ENCODE measurements at places on chromosomes 7 and 10.

- DNase-seq = no peak
Measured at GRCh38 chr10:85008488-85009184, 680.2 kb downstream of the CCSER2 start.

- DNase-seq = no peak
Measured at GRCh38 chr10:87864496-87865059, 1.2 kb downstream of the PTEN start.

DNA sequence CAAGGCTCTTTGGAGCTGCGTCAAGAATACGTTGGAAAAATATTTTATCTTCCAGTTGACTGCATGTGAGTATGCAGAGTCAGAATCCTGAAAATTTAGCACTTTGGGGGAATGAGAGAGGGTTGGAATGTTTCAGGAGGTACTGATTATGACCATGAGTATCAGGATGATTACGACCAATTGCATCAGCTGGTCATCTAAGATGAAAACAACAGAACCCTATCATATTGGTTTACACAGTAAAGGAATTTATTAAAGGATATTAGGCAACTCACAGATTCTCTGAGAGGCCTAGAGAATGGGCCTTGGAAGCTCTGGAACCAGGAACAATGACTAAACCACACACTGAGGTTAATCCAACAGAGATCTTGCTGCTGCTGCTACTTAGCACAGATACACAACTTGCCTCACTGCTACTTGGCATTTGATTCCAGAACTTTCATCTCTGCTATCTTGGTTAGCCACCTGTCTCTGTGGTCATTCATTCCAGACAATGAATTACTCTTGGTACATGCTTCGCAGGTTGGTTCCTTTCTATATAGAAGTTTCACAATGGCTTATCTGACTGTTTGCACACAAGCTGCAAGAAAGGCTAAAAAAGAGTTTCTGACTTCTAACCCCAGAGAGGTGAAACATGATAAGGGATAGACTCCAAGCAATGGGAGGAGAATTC is 68.0 kb upstream of the CTTNBP2 start:
- DNase-seq = no peak

DNA sequence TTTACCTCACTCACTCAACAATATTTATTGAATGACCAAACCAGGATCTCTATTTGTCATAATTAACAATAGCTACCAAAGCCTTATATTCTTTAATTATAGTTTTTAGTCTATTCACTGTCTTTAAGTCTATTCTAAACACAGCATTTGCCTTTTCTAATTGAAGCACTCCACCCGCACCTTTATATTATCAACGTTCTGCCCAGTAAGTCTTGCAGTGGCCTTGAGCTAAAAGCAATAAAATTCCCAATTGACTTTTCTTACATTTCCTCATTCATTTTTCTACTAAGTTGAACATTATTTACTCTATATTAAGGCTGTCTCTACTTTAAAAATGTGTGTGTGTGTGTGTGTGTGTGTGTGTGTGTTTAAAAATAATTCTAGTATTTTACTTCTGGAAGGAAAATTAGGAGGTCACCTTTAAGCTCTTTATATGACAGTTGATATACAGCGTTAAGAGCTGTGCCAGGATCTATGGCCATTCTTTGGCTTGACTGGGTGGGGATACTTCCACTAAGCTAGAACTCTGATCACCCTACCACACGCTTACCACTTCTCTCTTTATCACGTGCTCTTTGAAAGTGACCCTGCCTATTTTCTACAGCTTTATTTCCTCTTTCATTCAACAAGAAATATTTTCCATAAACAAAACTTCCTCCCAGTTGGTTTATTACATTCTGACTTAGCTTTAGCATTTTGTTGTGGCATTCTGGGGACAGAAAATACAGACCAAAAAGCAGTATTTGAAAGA is 8.8 kb downstream of the PAPSS2 start:
- no peak for DNase-seq

GRCh38 chr7:143003393-143004051 is 23.4 kb downstream of the OR9A2 start:
- peak; percentile 20 for DNase-seq

DNA sequence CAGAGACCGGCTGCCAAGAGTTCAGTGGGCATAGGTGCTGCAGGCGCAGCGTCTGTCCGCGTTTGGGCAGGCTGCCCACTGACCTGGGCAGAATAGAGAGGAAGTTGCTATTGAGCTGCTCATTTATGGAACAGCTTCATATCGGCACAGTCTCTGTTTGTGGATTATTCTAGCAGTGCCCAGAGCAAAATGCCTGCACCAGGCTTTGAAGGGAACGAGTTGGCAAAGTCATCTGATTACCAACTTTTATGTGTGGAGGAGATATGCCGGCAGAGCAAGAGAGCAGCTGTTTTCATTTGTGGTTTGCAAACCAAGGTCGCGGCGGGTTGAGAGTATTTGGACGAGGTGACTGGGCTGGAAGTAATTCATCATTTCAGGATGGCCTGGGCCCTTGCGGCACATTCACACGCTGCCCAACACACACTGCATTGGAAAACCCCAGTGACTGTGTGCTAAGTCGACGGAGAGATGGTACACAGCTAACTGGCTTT is 228.5 kb downstream of the TCERG1L start:
- DNase-seq = no peak

DNA sequence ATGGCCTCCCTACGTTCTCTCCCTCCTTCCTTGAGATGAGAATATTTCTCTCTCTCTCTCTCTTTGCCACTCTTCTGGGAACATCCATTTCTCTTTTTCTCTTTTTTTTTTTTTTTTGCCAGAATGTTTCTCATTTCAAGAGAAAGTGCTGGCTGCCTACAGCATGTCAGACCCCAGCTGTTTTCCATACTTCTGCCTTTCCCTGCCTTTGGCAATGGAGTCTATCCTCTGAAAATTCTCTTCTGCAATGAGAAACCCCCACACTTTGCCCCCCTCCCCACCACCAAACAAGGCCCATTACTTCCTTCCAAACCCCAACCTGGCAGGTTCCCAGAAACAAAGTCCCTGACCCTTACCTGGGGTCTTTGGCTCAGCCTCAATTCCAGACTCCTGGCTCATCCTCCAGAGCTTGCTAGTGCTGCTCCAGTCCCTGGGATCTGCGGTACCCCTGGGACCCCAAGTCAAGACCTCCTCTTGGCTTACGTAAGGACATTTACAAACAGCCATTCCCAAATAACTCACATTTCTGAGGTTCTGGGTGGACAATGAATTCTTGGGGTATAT is 17.4 kb upstream of the CCL26 start:
- DNase-seq = no peak

DNA sequence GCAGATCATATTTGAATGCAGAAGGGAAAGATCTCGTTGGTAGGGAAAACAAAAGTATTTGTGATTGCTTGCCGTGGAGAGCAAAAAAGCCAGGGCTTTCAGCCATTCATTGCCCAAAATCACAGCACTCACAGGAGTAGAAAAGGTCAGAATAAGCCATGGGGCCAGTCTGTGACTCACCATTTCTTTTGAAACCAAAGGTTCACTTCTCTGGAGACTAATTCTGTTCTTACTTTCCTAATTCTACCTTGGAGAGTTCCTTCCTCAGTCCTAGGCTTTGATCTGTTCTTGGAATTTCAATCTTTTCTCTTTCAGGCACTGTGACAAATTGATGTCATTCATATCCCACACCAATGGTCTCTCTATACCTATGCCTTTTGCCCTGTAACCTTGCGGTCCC is 54.1 kb upstream of the FAM180A start:
- DNase-seq = no peak

GRCh38 chr10:101896225-101896877 is 52.8 kb upstream of the KCNIP2 start:
- DNase-seq = no peak

GRCh38 chr7:151271699-151272355 is 23.3 kb upstream of the SMARCD3 start:
- no peak for DNase-seq

- no peak for DNase-seq
Measured at GRCh38 chr10:114802177-114802576, 19.4 kb upstream of the FHIP2A start.

GRCh38 chr10:114357515-114357996 is 46.7 kb downstream of the AFAP1L2 start:
- no peak for DNase-seq

DNA sequence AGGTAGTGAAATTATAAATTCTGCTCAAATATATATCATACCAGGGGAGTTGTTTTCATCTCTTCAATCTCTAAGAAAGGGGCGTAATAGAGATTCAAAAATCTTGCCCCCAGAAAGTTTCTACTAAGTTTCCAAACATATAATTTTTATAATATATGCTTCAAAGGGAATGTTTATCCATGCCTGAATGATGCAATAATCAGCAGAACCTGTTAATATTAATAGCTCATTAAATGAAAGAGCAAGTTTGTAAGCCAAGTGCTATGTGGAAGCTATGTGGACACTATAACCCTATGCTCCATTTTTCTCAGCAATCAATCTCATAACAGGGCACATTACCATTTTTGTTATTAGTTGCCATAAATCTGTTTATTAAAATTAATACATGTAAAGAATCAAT is 25.3 kb downstream of the VPS41 start:
- DNase-seq = no peak

DNA sequence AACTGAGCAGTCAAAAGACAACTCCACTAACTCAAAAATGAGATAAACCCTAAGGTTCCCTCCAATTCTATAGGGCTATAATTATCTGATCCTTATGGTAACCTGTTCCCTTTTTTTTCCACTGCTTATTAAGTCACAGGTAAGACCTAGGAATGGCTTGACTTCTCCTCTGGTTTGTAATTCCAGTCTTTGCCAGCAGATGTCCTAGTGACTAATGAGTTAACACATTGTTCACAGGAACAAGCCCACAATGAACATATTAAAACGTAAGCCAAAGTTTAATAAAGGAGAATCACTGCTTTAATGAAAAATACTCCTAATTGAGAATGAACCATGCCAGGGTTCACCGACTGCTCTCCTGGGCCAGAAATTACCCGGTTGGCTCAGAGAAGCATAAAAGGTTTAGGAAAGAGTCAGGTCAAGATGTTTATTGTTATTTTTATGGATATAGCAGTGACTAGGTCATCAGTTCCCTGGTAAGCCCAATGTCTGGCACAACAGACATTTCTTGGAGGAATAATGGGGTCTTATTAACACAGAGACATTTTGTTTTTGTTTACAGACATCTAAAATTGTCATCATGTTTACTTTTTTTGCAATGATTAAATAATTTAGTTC is 120.1 kb downstream of the ELAPOR2 start:
- DNase-seq = peak; percentile 50

GRCh38 chr10:33441561-33441960 is 107.1 kb upstream of the NRP1 start:
- no peak for DNase-seq

- no peak for DNase-seq
Measured at GRCh38 chr7:1090686-1091643, 3.1 kb downstream of the GPER1 start.

GRCh38 chr7:95874541-95875265 is 102.3 kb downstream of the DYNC1I1 start:
- no peak for DNase-seq

DNA sequence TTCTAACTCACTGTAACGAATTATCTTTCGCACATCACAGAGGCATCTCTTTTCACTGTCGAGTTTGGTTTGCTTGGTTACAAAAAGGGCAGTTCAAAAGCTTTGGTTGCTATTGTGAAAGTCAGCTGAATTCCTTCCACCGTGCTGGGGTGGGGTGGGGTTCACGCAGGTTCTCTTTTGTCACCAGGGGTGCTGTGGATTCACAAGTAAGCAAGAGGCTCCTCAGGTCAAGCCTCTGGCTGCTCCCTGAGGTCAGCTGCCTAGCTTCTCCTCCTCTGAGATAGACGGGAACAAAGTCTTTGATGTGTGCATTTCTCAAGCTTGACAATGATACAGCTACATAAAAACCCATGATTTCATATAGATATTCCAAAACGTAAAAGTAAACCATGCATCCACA is 47.7 kb downstream of the EGFR start:
- DNase-seq = peak; percentile 38

GRCh38 chr10:12707461-12708185 is 293.9 kb downstream of the CCDC3 start:
- DNase-seq = peak; percentile 46

GRCh38 chr10:76397181-76398042 is 966.0 kb downstream of the LRMDA start:
- DNase-seq = no peak

- no peak for DNase-seq
Measured at GRCh38 chr10:115706026-115706425, 567.0 kb downstream of the GFRA1 start.

DNA sequence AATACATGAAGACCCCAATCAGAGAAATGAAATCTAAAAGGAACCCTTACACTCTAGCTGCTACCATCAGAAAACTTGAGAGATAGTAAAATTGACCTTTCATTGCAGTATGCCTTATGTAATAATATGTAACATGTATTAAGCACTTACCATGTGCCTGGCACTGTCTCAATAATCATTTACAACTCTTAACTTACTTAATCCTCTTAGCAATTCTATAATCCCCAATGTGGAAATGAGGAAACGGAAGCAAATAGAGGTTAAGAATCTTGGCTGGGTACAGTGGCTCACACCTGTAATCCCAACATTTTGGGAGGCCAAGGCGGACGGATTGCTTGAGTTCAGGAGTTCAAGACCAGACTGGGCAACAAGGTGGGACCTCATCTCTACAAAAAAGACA is 29.8 kb upstream of the FHIP2A start:
- DNase-seq = no peak

DNA sequence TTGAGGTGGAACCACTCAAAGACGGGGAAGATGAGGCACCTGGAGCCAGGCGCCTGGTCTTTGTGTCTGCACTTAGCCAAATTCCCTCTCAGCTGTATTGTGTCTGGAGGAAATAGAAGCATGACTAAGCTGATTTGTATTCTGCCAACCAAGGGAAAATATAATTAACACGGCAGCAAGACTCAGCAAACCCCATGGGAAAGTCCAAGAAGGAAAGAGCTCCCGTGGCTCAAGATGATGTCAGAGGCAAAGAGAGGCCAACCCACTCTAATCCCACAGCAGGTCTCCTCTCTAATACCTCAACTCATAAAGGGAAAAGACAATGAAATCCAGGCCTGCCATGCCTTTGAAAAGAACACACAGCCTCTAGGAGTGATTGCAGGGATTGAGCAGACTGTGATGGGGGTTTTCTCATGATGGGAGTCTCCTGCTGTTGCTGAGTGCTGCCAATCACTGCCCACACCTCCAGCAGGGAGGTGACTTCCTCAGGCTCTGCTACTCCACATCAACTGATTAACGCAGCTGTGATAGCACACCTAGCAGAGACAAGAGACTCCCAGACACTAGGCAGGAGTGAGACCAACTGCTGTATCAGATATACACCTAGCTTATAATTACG is 255.5 kb upstream of the C7orf33 start:
- DNase-seq = no peak

GRCh38 chr10:35025916-35026315 is 64.2 kb downstream of the CUL2 start:
- no peak for DNase-seq

- DNase-seq = no peak
Measured at GRCh38 chr7:45682358-45682735, 108.2 kb downstream of the ADCY1 start.

GRCh38 chr7:77696057-77696642 is at the start of gene RSBN1L:
Gene RSBN1L (plus strand): TSS chr7:77696459. CDS start chr7:77696470, 11 bp downstream.
- DNase-seq = peak; percentile 95

DNA sequence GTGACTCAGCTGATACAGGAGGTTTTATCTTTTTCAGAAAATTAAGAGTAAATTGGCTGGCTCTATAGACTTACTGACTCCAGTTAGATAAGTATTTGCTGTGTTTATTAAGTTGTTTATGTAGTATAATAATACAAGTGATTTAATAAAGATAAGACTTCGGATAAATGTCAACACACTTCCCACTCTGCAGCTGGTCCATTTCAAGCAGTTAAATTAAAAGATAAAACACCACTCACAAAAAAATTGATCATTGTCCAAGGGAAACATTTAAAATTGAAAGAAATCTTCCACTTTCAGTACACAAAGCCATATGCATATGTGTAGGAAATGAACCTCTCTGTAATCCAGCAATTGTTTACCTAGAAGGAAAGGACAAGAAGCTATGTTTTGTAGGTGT is 106.1 kb upstream of the SP8 start:
- DNase-seq = no peak
